Ammon's horn (tissue), 1 donor: ENCODE measurements at places on chromosomes 12 and 14.

- DNase-seq = no peak
These were observed 238.9 kb upstream of the MIS18BP1 start for GRCh38 chr14:45491914-45492313.

DNA sequence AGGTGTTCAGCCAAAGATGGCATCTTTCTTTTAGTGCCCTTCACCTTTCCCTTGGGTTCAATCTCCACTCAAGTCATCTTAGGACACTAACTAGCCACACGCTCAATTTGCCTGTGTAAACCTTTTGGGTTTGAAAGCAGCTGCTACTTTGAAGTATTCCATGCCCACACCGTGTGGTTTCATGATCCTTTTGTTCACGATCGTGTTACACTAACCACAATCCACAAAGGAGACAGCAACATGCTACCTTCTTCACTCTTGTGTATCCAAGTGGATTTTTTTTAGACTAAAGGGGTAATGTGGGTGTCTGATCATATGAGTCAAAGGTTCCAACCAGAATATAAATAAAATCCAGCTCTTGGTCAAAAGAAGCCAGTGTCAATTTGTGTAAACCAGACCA is 122.7 kb upstream of the FAR2 start:
- DNase-seq = no peak

DNA sequence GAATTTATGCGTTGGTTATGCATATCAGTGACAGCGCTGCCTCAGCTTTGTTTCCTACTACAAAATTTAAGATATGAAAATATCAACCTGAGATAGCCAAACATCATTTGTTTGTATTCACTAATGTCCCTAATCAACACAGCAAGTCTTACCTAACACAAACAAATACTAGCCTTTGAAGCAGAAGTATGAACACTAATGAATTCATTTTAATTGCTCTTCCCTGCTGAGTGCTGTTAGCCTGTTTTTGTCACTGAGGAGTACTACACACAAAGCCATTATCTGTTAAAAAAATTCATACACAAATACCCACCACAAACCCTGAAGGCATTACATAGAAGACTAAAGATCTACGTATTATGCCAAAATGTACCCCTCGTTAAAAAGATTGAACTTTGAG is 150.8 kb downstream of the HELB start:
- no peak for DNase-seq

DNA sequence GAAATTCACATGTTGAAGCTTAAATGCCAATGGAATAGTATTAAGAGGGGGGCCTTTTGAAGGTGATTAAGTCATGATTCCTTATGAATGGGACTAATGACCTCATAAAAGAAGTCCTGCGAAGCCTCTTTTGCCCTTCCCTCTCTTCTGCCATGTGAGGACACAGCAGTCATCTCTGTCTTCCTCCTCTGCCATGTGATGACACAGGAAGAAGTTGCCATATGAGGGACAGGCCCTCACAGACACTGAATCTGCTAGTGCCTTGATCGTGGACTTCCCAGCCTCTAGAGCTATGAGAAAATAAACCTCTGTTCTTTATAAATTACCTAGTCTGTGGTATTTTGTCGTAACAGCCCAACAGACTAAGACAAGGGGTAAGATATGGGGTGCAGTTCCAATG is 100.7 kb downstream of the VCPKMT start:
- no peak for DNase-seq

GRCh38 chr14:87169362-87169761 is 823.6 kb downstream of the GALC start:
- DNase-seq = no peak

- no peak for DNase-seq
These were observed 229.5 kb upstream of the PLXNC1 start for GRCh38 chr12:93918900-93919299.

- no peak for DNase-seq
These were observed 410.3 kb upstream of the TBX3 start for GRCh38 chr12:115094163-115094816.

GRCh38 chr14:101705733-101706508 is 55.6 kb upstream of the PPP2R5C start:
- no peak for DNase-seq
